ENCODE measurements at places on chromosomes 5 and 9.

- peak; percentile 88 for DNase-seq
Observed at GRCh38 chr9:109012876-109013678, at the start of gene CTNNAL1. TSS of gene CTNNAL1 (minus strand) at chr9:109013499. CDS start at chr9:109013442, 57 bp downstream.

- DNase-seq = peak; percentile 21
Observed at GRCh38 chr9:108186642-108187395, 669.0 kb downstream of the ACTL7B start.

DNA sequence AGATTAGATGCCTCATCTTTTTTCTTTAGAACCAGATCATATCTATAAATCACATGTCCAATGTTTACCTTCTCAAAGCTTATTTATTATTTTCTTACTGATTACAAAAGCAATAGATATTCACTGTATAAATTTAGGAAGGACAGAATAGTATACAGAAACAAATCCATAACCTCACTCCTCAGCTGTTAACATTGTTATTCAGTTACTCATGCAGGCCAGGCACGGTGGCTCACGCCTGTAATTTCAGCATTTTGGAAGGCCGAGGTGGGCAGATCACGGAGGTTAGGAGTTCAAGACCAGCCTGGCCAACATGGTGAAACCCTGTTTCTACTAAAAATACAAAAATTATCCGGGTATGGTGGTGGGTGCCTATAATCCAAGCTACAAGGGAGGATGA, 15.3 kb downstream of the STOM start:
- DNase-seq = no peak

DNA sequence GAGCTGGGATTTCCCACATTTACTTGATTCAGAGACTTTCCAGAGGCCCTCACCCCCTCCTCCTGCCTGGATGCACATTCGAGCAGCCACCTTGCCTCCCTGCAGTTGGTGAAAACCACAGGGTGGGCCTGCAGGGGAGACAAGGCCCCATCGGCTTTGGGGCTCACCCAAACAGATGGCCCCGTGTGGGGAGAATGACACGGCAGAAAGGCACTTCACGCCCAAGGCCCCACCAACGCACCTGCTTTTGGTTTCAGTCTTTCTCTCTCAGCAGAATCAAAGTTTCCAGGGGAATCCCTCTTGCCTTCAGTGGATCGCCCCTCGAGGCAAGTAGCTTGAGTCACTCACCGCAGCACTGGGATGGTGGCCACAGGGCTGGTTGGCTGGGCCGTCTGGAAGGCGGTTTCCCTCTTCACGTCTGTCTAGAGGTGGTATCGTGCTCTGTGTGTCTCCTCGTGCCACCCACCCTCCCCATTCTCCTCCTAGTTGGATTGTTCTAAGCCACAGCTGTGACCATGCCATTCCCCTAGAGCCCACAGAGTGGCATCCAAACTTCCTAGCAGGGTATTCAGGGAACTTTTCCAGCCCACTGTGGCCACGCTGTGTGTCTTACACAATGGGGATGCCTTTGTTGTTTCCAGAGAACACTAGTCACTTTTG, 31.8 kb downstream of the SEC61B start:
- no peak for DNase-seq

GRCh38 chr9:96121136-96121535, 180.8 kb downstream of the HSD17B3 start:
- no peak for DNase-seq

- no peak for DNase-seq
Observed at GRCh38 chr5:59744531-59744992, 149.0 kb downstream of the PDE4D start.

DNA sequence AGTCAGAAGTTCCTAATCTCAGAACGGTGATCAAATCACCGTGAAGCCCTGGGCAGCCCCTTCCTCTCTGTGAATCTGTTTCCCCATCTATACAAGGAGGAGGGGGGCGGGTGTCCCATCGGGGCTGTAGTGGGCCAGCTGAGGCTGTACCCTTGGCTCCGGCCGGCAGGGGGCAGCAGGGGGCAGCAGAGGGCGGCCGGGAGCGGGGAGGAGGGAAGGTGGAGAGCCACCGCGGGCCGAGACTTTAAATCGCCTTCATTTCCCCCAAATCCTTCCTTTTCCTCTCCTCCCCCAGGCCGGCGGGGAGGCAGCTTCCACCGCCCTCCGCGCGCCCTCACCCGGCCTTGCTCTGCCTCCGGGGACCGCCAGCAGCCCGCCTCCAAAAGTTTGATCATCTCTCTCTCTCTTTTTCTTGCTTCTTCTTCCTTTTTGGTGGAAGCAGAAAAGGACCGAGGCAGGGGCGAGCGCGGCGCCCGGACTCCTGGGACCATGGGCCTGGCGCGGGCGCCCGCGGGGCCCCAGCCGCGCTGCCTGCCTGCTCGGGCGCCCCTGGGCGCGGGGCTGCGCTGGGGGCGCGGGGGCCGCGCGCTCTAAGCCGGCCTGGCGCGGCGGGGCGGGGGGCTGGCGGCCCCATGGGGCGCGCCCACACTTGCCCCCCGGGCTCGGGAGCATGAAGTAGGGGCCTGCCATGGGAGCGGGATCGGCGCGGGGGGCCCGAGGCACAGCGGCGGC, at the start of gene COL27A1:
TSS of gene COL27A1 (plus strand) at position 275 of the 732 bp plus-strand sequence. CDS start at position 689, 414 bp downstream.
- DNase-seq = peak; percentile 49

GRCh38 chr5:170275376-170275994, 22.1 kb downstream of the LCP2 start:
- DNase-seq = no peak

- DNase-seq = no peak
Observed at GRCh38 chr9:135500071-135500524, 384 bp upstream of the MRPS2 start.

GRCh38 chr9:95409650-95410426, 92.3 kb upstream of the FANCC start:
- DNase-seq = no peak

DNA sequence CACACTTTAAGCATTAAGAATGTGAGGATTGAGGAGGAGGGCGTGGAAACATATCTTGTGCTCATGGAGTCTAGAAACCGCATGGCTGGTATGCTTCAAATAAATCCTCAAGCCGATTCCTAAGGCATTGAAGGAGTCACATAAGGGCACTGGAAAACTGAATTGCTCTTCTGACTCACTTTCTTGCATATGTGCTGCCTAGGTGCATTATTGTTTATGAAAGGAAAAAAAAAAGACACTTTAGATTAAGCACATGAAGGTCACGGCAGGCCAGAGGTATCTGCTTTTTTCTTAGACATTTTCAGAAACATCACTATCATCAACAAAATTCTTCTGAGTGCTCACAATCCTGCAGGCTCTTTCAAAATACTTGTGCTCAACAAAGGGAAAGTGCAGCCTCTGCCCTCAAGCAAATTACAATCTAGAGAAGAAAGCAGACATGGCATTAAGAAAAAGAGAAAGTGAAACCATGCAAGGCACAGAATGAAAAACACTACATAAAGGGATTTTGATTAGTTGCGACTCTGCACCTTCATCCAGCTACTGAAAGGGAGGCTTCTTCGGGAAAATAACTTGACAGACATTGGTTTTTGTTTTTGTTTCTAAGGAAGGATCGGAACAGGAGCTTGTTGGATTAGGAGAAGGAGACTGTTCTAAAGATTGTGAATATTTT, 2117.6 kb downstream of the MAT2B start:
- DNase-seq = no peak

GRCh38 chr5:135228222-135228621, 170.8 kb downstream of the MACROH2A1 start:
- DNase-seq = no peak

GRCh38 chr5:152674403-152674802, 269.3 kb upstream of the NMUR2 start:
- DNase-seq = no peak

DNA sequence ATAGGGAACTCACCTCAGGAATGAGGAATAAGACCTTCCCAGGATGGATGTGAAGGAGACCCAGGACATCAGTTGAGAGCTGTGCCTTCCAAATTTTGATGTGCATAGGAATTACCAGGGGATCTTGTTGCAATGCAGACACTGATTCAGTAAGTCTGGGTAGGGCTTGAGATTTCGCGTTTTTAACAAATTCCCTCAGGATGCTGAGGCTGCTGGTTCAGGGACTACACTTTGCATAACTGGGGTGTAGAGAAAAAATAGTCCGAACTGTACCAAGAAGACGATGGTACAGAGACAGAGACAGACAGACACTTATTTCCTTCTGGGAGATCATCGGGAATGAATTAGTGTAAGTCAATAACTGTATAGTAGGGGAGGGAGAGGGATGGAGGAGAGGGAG, 82.3 kb upstream of the FREM1 start:
- DNase-seq = no peak

GRCh38 chr9:136241542-136241941, 4.1 kb downstream of the QSOX2 start:
- no peak for DNase-seq

DNA sequence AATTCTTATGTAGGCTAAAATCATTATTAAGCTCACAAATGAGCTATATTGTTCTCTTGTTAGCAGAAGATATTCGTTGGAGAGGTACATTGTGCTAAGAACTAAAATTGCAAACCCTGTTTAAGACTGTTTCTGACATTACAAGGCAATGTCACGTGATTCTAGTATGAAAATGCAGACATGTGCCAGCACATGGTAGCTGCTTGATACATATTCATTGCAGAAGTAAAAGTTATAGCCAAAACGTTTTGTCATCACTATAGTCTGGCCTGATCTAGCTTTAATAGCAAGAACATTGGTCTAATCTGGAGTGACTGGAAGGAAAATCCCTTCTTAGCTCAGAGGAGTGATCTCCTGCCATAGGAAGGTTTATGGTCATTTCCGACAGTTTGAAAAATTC, 144.7 kb downstream of the CFAP90 start:
- no peak for DNase-seq

DNA sequence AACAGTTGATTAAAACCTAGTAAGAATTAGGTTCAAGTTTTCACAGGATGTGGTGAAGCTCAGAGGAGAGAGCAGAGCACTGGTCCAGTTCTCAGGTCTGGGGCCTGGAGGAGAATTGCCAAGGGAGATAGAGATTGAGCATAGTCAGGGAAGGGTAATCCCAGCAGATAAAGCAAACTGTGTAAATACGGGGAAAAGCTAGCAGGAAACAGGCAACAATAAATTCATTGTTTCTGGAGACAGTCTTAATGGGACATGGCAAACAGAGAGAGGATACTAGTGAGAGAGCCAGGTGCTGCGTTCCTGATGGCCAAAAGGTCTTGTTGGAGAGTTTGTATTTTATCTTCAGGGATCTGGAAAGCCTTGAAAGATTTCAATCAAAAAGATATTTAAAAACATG, 333.0 kb downstream of the PDE4D start:
- no peak for DNase-seq

GRCh38 chr9:126198854-126199253, 127.8 kb upstream of the MVB12B start:
- DNase-seq = no peak

DNA sequence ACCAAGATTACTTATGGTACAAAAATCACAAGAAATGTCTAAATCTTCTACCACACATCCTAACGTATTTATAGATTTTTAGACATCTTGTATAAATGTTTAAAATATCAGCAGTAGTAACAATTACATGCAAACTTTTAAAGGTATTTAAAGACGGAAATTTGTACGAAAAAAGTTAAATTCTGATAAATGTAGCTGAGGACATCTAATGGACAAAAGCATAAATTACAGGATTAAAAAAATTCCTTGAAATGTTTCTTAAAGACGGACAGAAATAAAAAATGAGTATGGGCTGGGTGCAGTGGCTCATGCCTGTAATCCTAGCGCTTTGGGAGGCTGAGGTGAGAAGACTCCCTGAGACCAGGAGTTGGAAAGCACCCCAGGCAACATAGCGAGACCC, 15.8 kb downstream of the ERCC8 start:
- DNase-seq = no peak

- DNase-seq = no peak
Observed at GRCh38 chr9:129355631-129356030, 177.6 kb upstream of the IER5L start.

- DNase-seq = no peak
Observed at GRCh38 chr5:6768590-6769230, 55.5 kb downstream of the TENT4A start.

DNA sequence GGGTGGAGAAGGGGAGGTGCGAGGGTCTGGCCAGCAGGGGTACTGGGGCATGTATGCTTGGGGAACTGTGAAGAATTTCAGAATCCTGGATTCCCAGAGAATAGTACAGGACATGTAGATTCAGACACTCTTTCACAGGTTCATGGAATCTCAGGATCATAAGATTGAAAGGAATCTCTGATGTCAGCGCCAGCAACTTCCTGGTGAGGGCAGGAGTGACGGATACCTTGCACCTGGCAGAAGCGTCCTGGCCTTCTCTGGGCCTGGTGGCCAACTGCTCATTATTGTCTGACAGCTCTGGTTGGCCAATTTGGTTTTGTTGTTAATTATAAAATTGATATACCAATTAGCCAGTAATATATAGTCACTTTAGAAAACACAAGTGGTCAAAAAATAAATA, 6.9 kb downstream of the GM2A start:
- no peak for DNase-seq

GRCh38 chr5:52784737-52785136, 3.0 kb upstream of the ITGA1 start:
- DNase-seq = no peak

DNA sequence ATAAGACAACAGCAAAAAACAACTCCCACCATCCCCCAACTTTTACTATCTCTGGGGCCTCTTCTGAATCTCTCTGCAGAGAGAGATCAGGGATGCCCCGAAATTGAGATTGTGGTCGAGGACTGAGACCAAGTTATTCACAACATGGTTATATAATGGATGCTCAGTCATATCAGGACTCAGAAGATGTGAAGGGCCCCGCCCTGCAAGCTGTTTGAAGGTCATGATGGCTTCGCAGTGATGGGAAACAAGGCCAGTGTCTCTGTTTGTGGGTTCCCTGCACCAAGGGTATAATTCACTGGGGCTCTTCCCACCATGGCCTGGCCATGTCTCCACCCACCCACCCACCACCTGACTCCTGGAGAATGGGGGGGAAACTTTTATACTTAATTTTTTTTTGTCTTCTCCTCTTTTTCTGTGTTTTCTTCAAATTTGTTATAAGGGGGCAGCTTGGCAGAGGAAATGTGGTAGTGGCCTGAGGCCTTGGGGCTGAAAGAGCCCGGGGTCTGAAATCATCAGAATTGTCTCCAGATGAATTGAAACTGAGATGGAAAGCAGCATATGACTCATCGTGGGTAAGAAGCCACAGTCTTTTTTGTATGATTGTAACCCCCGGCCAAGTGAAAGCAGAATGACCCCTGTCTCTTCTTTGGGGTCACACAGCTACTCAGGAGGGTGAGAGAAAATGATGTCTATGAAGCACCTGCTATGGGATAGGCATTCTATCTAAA, 15.0 kb upstream of the TEX48 start:
- no peak for DNase-seq

GRCh38 chr9:84447305-84447704, 106.7 kb upstream of the SLC28A3 start:
- no peak for DNase-seq

GRCh38 chr5:24642022-24642421, 2.8 kb downstream of the CDH10 start:
- no peak for DNase-seq

GRCh38 chr9:82080265-82080664, 91.7 kb downstream of the SPATA31D1 start:
- DNase-seq = no peak

- no peak for DNase-seq
Observed at GRCh38 chr5:169071-169727, 22.1 kb upstream of the LRRC14B start.

- DNase-seq = no peak
Observed at GRCh38 chr9:90061187-90061586, 456.4 kb downstream of the GADD45G start.

GRCh38 chr5:179738742-179739141, 6.1 kb downstream of the MAML1 start:
- DNase-seq = no peak

- DNase-seq = no peak
Observed at GRCh38 chr9:4986783-4987182, 1.7 kb downstream of the JAK2 start.

- no peak for DNase-seq
Observed at GRCh38 chr5:177963966-177964365, 32.1 kb downstream of the PROP1 start.

All from anterior cingulate cortex (tissue), 58 donors.